Stimulated activated naive CD4-positive, alpha-beta T cell (primary cell): ENCODE measurements at places on chromosomes 1 and 21.

GRCh38 chr1:159015440-159015909 lies 5.8 kb downstream of the IFI16 start:
- peak; percentile 3 for DNase-seq

DNA sequence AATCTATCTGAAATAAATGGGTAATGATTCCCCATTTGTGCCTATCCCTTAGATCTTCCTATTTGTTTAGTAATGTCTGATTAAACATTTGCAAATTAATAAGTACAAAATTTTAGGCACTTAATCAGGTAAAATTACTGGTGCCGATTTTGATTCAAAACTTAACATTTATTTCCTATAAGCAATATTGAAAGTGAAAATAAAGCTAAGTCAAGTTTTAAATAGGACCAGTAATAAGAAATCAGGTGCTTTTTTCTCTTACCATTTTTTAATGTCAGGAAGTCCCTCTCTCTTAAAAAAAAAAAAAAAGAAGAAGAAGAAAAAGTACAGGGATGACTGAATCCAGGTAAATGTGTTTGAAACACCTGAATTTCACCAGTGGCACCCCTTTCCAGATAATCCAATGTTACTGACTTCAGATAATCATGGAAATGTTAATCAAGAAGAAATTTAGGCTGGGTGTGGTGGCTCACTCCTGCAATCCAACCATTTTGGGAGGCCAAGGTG lies 836 bp upstream of the GBP4 start:
- no peak for DNase-seq

DNA sequence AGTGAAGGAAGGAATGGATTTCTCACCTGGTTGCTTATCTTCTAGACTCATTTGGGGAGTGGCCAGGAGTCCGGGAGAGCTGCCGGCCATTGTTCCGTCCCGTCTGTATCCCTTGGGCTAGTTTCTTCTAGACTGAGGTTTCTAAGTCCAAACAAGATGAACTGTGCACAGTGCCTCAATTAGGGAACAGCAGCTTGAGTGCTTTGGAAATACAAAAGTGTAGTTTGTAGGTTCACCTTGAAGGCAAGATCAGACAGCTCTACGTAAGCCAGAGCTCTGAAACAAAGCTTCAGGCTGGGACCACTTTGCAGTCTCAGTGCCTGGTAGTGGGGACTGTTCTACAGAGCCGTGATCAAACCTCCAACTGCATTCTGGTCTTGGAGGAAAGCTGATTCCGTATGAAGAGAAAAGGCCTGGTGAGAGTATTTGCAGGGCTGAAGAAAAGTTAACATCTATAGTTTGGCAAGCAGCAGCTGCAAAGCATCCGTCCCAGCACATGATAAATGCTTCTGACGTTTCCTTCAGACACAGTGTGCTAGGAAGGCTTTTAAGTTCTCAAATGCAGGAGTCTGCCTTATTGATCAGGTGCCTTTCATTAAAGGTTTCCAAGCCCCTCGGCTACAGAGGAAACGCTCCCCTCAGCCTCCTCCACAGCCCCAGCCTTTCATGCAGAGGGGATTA lies 432.8 kb downstream of the KIF26B start:
- DNase-seq: no peak

- DNase-seq: no peak
Observed at GRCh38 chr21:21813289-21813688, 815.1 kb downstream of the NCAM2 start.

DNA sequence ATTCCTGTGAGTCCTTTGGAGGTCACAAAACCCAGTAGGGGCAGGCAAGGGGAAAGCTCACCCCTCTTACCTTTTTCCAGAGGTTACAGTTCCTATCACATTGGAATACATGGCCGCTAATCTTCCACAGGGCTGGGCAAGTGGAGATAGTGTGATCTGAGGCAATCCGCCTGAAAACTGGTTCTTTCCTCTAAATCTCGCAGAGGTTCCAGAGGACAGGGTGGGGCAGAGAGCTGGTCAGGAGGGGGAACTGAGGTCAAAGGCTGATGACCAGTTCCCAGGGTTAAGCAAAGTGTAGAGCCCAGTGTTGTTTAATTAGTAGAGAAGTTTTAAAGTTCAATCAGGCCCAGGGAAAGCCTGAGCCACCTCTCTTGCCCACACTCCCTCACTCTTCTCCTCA lies at the start of gene SERPINC1:
Gene SERPINC1, minus strand, starts transcription at position 179 of the 400 bp plus-strand sequence. Its CDS starts 68 bp downstream, at position 111.
- no peak for DNase-seq

GRCh38 chr1:30609336-30609998 lies 113.9 kb downstream of the MATN1 start:
- no peak for DNase-seq

DNA sequence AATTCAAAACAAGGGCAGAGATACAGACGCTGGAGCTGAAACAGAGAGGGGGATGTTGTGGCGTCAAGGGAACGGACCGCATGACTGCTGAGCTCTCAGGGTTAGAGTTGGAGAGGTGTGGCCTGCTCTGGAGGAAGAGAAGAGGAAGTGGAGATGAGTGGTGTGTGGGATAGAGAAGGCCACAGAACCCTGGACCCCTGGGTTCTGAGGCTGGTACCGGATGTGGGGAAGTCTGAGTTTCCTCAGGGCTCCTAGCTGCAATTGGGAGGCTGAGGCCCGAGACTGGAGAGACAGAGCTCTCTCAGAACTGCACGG lies 1.8 kb downstream of the BCAN start:
- DNase-seq: peak; percentile 35

- no peak for DNase-seq
Observed at GRCh38 chr1:115364046-115364779, 26.2 kb upstream of the NGF start.

DNA sequence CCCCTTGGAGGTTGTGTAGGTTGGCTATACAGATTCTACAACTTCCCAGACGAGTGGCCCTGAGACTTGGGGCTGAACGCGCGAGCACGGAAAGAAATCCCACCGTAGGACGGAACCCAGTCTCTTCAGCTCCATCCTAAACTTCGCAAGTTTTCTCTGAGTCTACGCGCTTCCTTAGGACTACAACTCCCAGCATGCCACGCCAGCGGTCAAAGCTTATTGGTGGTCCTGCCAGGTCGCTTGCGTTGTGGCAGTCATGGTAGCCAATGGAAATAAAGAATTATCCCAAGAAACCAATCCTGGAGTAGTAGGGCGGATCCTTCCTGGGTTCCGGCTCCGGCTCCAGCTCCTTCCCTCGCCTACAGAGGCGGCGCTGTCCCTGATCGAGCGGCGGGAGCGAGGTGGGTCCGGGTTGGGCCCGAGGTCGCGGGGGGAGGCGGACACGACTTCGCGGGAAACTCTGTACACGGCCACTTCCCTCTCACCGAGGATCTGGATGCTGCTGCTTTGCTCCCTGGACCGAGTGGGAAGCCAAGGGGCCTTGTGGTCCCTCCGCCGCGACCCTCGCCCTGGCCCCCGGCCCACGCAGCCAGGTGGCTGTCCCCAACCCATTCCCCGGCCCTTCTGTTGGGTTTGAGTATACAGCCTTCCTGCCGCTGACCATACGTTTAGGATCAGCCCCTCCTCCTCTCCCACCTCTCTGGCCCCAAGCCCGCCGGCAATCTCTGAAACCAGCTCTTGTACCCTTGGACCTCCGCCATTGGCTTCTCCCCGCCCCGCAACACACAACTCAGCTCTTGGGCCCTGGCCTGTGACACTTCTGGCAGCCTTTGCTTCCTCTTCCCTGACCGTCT lies at the start of gene ZNF691:
Gene ZNF691, plus strand, starts transcription at position 357 of the 854 bp plus-strand sequence. CDS start 3,046 bp downstream, outside the sequence.
- peak; percentile 75 for DNase-seq

DNA sequence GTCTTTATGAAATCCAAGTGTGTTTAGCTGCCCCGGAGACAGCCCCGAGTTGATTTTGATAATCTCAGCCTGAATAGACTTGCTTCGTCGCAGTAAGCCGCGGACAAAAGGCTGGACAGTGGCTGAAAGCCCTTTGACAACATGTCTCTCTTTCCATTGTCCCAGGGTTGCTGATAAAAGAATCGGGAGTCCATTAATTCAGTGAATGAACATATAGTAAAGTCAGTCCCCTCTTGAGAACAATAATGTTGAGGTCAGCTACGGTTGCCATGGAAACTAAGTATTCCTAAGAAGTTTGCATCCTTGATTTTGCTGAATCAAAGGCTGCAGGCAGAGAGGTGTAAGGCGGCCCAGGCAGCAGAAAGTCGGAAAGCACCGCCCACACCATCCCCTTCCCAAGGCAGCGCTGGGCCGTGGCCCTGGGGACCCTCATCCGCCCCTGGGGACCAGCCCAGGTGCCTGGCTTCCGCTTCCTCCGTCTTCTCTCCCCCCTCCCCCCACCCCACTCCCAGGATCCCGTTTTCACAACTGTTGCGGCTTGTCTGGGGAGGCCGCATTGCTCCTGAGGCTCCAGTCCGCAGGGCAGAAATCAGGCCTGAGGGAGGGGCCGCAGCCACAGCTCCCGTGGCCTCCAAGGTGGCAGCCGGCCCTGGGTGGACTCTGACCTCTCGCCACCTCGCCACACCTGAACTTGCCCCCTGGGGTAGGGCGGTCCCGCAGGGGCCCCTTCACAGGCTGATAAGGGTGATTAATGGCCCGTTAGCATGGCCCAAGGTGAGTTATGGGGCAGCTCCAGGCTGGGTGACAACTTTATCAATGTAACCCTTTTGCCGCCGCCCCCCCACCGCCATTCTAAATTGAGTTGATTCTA lies 180.9 kb downstream of the PRDM16 start:
- DNase-seq: no peak

- DNase-seq: no peak
Observed at GRCh38 chr1:89037186-89037585, 14.5 kb upstream of the GBP3 start.

DNA sequence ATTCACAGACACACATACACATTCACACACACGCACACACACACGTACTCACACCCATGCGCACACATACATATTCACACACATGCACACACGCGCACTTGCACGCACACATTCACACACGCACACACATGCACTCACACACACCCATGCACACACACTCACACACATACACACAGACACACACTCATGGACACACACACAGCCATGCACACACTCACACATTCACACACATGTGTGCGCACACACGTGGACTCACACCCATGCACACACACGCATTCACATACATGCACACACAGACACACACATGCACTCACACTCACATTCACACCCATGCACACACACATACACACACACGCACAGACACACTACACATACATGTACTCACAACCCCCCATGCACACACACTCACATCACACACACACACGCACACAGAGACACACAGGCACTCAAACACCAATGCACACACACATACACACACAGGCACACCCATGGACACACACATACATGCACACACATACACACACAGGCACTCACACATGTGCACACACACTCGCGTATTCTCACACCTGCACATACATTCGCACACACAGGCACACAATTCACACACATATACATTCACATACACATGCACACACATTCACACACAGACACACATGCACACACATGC lies 589.1 kb downstream of the PTPRU start:
- DNase-seq: no peak

- DNase-seq: no peak
Observed at GRCh38 chr21:38945545-38946245, 140.0 kb downstream of the ETS2 start.

DNA sequence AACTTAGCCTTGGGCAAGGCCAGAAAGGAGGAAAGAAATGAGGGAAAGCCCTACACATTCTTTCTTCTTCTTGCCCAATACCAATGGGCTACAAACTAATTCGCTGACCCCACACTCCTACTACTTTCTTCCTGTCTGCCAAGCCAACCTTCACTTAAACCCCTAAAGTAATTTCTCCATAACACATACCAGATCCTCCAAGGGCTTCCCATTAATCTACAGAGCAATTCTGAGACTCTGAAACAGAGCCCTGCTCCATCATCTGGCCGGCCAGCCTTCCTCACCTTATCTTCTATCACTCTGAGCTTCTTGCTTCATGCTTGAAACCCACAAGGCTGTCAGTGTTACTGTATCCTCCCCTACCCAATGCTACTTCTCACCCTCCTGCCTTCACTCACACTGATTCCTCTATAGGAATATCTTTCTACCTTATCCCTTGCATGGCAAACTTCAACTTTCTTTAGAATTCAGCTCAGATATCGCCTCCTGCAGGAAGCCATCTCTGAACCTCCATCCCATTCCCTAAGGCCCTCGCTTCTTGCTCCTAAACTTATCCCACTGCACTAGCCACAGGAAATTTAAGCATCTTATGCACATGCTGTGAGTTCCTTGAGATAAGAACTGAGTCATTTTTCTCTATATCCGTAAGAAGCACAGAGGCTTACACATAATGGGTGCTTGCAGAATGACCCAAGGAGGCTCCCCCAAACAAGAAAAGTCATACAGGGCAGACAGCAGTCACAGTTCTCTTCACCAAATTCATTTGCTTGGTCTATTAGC lies 81.9 kb downstream of the JAK1 start:
- no peak for DNase-seq

GRCh38 chr1:53410100-53410541 lies 49.1 kb upstream of the DMRTB1 start:
- no peak for DNase-seq

DNA sequence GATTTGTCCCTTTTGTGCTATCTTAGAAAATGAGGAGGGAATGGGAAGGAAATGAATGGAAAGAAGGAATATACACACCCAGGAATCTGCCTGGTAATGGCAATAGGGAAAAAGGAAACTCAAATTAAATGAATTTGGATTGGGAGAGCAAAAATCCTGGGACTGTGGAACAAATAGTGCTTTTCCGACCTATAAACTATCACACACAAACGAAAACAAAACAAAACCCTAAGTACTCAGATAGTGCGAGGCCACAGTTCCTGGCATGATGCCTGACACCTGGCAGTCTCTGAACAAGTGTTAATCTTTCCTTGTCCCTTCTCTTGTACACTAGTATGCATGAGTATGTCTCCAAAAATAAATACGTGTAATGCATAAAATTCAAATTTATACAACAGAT lies 319.8 kb upstream of the SPAG17 start:
- no peak for DNase-seq

DNA sequence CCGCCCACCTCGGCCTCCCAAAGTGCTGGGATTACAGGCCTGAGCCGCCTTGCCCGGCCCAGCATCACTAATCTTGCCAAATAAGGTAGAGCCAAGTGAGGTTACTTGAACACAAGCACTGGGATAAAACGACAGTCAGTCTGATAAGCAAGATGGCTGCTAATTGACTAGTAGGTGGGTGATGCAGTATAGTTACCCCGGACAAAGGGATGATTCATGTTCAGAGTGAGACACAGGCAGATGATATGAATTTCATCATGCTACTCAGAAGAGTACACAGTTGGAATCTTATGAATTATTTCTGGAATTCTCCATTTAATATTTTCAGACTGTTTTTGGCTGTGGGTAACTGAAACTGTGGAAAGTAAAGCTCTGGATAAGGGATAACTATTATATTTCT lies 178.4 kb downstream of the USP25 start:
- no peak for DNase-seq

DNA sequence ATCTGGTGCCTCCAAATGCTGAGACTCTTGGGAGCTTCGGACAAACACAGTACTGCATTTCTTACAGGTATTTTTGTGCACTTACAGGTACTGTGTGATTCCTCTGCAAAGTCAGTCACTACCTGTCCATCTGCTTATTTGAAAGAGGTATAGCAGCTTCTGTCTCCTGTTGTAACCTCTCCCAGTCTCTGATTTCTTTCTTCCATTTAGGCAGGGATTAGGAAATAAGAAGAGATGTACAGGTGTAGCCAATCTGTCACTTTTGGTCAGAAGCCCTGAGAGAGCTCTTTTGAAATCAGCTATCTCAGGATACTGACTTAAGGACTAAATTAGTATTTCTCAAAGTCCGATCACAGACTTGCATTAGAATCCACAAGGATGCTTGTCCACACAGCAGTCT lies 54.0 kb downstream of the AKT3 start:
- DNase-seq: no peak

GRCh38 chr21:38843806-38844503 lies 38.2 kb downstream of the ETS2 start:
- no peak for DNase-seq
